ENCODE measurements at places on chromosomes 6 and 20.

- DNase-seq: no peak
Observed at GRCh38 chr6:150143516-150144293, 861 bp downstream of the PPP1R14C start.

DNA sequence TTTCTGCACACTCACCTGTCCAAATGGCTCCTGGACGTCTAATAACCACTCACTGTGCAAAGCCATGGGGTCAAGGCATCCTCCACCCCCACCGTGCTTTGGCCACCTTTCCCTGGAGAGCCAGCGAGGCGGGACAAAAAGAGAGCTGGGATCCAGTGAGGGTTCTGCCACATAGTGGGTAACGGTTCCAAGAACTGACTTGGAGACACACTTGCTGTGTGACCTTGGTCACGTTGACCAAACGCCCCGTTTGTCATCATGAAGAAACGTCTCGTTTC is 287.2 kb downstream of the TFAP2C start:
- no peak for DNase-seq

GRCh38 chr6:156881687-156882629 is 104.8 kb downstream of the ARID1B start:
- no peak for DNase-seq

- no peak for DNase-seq
Observed at GRCh38 chr20:52481443-52481842, 289.9 kb upstream of the ZFP64 start.

DNA sequence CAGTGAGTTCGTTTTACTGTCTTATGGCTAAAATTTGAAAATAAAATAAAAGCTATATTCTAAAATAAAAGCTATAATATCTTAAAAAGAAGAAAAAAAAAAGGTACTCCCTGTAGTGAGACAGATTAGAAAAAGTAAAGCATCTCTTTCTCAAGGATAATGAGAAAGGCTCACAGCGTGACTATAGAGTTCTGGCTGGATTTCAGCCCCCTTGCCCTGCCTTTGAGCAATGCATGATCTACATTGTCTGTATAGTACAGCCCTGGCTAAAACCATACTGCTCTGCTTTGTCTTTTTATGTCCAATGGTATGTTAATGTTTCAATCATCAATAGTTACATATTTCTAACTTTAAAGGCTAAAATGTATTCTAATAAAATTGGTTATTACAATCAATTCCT is 91.2 kb downstream of the PRSS35 start:
- no peak for DNase-seq

DNA sequence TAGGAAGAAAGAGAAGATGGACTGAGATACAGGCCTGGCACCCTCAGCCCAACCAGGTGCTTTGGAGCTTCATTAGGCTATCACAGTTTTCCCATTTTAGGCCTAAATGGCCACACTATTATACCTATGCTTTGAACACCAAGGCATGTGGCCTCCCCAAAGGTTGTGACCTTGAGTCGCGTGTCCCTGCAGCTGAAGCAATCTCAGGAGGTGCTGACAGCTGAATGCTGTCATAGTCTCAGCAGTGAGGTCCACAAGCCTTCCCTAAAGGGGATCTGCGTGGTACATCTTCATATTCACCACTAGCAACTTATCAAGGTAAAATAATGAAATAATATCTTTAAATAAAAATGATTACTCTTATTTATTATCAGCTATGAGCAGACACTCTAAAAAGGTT is 707.9 kb upstream of the NRSN1 start:
- DNase-seq: no peak

DNA sequence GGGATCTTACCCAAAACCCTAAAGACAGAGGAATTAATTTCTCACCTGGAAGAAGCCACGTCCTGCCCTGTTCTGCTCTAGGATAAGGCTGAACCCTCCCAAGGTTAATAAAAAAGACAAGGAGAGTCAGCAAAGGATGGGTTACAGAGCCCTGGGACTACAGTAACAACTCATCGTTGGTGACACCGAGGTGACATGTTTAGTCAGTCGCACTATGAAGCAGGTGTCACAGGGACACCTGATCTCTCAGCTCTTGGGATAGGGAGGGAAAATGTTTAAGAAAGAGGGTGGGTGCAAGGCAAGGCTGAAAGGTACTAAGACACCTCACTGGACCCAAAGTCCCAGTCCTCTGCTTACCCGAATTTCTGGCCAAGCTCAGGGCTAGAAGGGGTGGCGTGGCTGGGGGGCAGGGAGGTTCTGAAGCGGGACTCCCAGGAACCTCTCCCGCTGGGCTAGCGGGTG is 562 bp downstream of the MOCS1 start:
- DNase-seq: no peak

DNA sequence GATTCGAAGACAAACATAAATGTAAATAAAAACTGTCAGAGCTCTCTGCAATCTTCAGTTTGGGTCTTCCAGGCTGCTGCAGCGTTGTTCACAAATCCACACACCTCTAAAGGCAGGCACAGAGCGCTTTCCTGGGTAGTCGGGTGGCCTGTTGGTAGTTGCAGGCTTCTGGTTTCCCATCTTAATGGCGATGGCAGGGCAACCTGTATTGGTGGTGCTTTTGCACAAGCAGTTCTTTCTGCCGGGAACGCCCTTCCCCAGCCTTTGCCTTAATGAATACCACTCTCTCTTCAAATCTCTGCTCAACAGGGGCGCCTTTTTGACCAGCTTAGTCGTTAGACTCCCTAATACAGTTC is 723 bp upstream of the IFT52 start:
- no peak for DNase-seq

DNA sequence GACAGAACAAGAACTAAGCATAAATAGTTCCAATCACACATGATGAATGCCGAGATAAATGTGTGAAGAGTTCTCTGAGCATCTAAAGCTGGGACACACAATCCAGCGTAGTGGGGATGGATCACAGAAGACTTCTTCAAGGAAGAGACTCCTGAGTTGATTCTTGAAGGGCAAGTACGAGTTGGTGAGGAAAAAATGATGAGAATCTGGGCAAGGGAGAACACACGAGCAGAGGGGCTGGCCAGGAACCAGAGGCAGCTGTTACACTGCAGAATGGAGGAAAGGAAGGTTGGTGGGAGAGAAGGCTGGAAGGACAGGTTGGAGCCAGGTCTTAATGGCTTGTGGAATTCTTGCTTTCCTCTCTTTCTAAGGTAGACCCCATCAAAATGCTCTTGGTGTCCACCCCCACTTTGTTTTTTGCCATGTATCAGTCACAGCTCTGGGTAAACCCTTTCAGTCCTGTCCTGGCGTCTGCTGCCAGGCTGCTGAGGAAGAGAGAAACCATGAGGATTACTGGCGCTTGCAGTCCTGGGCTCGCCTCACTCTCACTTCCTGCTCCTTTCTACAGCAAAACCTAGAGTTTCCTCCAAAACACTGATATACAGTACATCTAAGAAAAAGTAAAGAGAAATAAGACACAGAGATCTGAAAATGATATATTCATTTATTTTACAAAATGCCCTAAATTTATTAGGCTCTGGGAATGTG is 127.6 kb upstream of the FAM184A start:
- DNase-seq: no peak

DNA sequence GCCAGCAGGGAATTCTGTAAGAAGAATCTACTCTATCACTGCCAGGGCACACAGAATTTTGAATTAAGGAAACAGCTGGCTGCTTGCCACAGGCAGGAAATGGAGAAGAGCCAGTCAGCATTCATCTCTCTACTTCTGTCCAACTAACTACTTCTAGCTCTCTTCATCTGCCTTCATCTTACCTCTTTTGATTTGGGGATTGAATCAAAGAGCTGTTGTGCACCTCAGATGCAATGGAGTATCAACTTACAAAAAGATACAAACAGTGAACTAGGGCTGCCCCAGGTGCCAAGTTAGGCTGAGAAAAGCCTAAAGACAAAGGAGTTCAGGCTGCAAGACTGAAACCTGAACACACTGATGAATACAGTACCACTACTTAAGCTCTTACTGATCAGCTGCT is 82.0 kb downstream of the PTPRK start:
- DNase-seq: no peak

- DNase-seq: no peak
Observed at GRCh38 chr6:81876971-81877370, 124.5 kb upstream of the TENT5A start.

- DNase-seq: no peak
Observed at GRCh38 chr6:144098993-144099392, 3.6 kb upstream of the SF3B5 start.

DNA sequence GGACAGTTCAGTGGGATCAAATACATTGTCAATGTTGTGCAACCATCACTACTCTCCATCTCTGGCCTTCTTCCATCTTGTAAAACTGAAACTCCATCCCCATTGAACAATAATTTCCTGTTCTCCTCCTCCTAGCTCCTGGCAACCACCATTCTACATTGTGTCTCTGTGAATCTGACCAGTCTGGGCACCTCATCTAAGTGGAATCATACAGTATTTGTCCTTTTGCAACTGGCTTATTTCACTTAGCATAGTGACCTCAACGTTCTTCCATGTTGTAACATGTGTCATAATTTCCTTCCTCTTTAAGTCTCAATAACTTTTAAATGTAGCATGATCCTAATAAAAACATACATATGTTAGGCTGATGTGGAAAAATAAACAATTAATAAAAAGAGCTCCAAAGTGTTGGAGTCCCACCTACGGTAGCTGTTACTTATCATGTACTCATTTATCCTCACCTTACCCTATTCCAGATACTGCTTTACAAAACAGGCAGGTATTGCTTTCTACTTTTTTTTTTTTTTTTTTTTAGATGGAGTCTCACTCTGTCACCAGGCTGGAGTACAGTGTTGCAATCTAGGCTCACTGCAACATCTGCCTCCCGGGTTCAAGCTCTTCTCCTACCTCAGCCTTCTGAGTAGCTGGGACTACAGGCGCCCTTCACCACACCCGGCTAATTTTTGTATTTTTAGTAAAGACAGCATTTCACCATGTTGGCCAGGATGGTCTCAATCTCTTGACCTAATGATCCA is 91.9 kb downstream of the TNFAIP3 start:
- DNase-seq: no peak

DNA sequence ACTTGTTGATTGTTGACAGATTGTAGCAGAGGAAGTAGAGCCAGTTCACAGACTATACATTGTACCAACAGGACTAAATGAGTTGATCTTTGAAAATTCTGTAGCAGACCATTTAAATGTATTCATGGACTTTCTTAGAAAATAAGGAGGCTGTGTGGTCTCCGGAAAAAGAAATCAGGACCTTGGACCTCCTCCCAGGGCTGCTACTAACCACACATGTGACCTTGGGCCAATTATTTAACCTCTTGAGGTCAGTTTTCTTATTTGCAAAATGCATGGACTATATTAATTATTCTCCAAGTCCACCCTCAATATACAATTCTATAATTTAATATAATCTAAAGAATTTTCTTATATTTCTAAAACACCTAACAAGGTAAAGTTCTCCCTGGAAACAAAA is 492.0 kb upstream of the JAG1 start:
- no peak for DNase-seq
